ENCODE measurements at places on chromosomes 2 and 18.

GRCh38 chr2:103232865-103233264 lies 471.0 kb downstream of the TMEM182 start:
- no peak for DNase-seq

- DNase-seq = no peak
These were observed 12.7 kb upstream of the FHOD3 start for GRCh38 chr18:36284671-36285295.

- DNase-seq = no peak
These were observed 251.6 kb downstream of the GALR1 start for GRCh38 chr18:77501266-77501665.

DNA sequence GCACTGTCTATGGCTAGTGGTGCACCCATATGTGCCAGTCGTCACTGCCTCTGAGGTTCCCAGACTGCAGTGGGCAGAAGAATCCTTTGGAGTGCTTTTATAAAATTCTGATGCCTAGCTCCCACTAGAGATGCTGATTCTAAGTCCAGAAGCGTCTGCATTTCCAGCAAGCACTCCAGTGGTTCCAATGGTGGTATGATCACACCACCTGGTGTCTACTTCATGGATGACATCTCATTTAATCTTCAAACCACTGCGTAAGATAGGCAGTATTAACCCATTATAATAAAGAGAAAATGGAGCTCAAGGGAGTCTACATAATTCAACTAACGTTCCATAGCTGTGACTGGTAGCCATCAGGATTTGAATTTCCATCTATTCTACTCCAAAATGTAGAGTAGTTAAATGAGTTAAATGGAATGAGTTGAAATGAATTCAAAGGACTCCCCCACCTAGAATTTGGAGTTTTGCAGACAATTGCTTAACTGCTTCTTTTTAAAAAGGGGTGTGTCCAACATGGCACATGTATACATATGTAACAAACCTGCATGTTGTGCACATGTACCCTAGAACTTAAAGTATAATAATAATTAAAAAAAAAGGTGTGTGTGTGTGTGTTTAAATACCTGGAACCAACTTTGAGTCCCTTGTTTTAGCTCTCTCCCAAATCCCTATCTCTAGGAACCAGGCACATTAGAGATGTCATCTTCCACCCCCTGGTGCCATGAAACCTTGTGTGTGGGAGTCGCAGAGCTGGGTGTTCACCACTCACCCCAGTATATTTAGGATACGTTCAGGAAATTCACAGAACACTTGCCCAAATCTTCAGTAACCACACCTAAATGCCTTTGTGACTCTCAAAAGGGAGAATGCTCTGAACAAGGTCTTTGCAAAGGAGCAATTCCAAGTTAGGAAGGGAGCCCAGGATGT lies 14.1 kb downstream of the LAMA3 start:
- DNase-seq = no peak

DNA sequence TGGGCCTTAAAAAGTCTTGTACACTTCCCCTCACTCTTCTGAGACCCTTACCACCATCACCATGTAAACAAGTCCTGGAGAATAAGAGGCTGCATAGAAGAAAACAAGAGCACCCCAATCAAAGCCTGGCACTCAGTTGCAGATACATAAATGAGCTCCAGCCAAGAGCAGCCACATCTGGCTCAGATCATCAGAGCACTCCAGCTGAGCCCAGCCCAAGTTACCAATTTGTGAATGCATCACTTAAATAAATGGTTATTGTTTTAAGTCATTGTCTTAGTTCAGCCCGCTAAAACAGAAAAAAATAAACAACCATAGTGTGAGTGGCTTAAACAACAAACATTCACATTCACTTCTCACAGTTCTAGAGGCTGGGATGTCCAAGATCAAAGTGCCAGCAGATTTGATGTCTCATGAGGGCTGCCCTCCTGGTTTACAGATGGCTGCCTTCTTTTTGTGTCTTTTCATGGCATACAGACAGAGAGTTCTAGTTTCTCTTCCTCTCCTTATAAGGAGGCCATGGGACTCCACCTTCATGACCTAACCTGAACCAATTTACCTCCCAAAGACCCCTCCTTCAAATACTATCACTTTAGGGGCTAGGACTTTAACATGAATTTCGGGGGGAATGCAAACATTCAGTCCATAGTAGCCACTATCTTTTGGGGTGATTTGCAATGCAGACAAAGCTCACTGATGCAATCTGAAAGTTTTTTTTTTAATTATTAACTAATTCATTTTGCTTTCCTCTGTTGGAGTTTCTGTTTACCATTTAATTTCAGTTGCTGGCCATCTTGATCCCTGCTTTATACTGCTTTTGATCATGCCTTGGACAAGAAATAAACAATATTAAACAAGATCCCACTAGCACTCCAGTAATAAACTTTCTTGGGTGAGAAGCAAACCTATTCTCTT lies 187.5 kb upstream of the ACVR2A start:
- DNase-seq = no peak

- DNase-seq = no peak
These were observed 195.6 kb downstream of the HRH4 start for GRCh38 chr18:24656050-24656449.

GRCh38 chr2:95297639-95298395 lies 670 bp downstream of the KCNIP3 start:
- no peak for DNase-seq

GRCh38 chr18:66136039-66136438 lies 385.2 kb downstream of the CDH7 start:
- DNase-seq = no peak

DNA sequence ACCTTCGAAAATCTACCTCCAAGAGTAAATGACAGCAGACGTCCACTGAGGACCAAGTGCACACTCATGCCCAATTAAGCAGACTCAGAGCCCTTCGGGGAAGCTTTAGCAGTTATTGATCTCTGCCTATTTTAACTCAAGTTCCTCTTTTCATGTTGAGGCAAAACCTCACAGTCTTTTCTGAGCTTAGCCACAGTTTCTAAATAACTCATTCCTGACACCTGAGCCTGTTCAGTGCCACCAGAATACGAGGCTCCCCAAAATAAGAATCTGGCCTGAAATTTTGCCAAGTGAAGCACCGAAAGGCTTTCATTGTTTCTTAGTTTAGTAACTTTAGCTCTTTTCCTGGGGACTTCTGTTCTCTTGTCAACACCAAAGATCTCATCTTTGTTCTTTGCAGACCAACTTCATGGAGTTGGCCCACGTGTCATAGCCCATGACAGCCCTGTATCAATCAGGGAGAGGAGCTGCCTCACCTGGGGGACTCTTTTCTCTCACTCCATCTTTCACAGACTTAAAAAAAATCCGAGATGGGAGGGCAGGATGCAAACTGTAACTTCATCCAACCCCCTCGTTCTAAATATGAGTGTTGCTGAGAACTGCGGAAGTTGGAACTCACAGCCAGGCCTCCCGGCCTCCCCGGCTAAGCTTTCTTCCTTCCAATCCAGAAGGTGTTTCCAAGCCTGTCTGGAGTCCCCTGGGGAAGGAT lies 22.2 kb downstream of the INPP5D start:
- no peak for DNase-seq

GRCh38 chr2:50535256-50535655 lies 496.7 kb downstream of the NRXN1 start:
- DNase-seq = no peak

- DNase-seq = no peak
These were observed 47.9 kb downstream of the NRP2 start for GRCh38 chr2:205730191-205730590.

GRCh38 chr2:118124288-118124891 lies 36.1 kb downstream of the INSIG2 start:
- no peak for DNase-seq

- no peak for DNase-seq
These were observed 53.3 kb downstream of the LONRF2 start for GRCh38 chr2:100268986-100269385.

DNA sequence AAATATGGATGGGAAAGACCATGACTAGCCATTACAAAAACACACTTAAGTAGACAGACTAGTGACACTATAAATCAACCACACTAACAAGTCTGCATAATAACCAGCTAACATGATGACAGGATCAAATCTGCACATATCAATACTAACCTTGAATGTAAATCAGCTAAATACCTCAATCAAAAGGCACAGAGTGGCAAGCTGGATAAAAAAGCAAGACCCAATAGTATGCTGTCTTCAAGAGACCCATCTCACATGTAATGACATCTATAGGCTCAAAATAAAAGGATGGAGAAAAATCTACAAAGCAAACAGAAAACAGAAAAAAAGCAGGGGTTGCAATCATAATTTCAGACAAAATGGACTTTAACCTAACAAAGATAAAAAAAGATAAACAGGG lies 16.3 kb downstream of the PFN4 start:
- DNase-seq = no peak

- no peak for DNase-seq
These were observed 756 bp upstream of the OST4 start for GRCh38 chr2:27071990-27072830.

- DNase-seq = no peak
These were observed 92.6 kb downstream of the VAPA start for GRCh38 chr18:10006311-10006893.

- DNase-seq = no peak
These were observed 31.7 kb downstream of the ACMSD start for GRCh38 chr2:134869946-134870736.
